GM12864 (cell line): ENCODE measurements at places on chromosomes 7 and 10.

DNA sequence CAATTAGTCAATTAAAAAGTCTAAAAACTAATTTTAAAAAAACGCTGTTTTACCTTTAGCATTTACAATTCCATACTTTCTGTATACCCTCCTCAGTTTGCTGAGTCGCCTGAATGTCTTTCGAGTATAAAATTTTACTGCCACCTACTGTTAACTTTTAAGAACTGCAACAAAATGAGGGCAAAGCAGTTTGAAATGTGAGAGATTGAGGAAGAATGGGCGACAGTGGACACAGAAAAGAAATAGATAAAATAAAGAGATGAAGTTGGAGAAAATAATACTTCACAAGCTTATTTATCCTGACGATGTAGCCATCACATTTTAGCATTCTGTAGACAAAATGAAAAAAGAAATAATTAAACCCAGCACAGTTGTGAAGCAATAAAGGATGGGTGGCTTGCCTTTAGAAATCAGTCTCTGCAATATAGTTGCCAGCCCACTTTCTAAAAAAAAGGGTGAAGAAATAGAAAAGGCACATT, 110.8 kb upstream of the PTN start:
- no peak for DNase-seq

- no peak for DNase-seq
Measured at GRCh38 chr7:7821517-7821916, 103.1 kb upstream of the RPA3 start.

GRCh38 chr7:77822269-77822668, 23.7 kb downstream of the PHTF2 start:
- DNase-seq: no peak

- no peak for DNase-seq
Measured at GRCh38 chr7:37369906-37370305, 78.8 kb downstream of the ELMO1 start.

DNA sequence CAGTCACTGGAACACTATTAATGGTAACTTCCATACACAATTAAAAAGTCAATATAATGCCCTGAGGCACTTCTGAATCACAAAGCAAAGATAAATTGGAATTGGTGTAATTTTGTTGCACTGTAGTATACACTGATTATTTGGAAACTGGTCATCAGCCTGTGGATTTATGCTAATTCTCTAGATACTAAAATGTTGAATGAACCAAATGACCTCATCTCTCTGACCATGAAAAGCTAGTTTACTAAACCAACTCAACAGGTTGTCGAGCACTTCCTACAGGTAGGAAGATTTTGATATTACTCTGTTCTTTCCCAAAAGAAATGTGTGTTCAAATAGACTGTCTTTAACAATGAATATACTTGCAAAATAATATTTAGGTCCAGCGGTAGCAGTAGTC, 5.3 kb downstream of the NRP1 start:
- no peak for DNase-seq

GRCh38 chr7:85030893-85031292, 156.0 kb downstream of the SEMA3D start:
- no peak for DNase-seq

GRCh38 chr10:4028854-4029583, 244.0 kb upstream of the KLF6 start:
- DNase-seq: no peak

DNA sequence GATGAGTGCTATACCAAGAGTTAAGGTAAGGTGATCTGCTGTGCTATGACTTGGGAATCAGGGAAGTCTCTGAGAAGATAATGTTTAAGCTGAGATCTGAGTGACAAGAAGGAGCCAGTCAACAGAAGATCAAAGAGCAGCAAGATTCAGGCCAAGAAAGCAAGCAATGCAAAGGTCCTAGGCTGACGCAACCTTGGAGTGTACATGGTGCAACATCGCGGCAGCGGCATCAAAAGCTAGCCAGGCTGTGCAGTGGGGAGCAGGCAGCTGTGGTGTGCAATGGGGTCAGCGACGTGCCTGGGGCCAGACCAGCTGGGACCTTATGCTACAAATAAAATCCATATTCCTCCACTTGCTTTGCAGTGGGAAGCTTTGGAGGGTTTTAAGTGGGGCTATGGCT, 324.1 kb downstream of the LRMDA start:
- DNase-seq: no peak
